Thoracic aorta (tissue), 2 donors: ENCODE measurements at places on chromosomes 13 and 19. TPM values are rescaled to one million over a fixed set of nuclear protein-coding genes. Genes with fewer than 3 reads are reported as not detected.

Gene KCNRG
- 2.0 TPM for total RNA-seq

Gene ZNF433
- 7.0 TPM for total RNA-seq

Gene TRPM4
- 48.3 TPM for total RNA-seq

Gene PCSK4
- 0.56 TPM for total RNA-seq

Gene FFAR3
- total RNA-seq: not detected

Gene ELOF1
- 24.3 TPM for total RNA-seq

Gene FEM1A
- total RNA-seq: 15.7 TPM

Gene STOML3
- not detected for total RNA-seq
